CD4-positive, alpha-beta memory T cell (primary cell): ENCODE measurements at places on chromosomes 5 and 9. TPM values are rescaled to one million over a fixed set of nuclear protein-coding genes. Genes with fewer than 3 reads are reported as not detected.

The ADRA1B gene
- not detected for total RNA-seq

The HAPLN1 gene
- total RNA-seq, result not detected

The GPR21 gene
- total RNA-seq, result 1.0 TPM

The PCDHGA2 gene
- total RNA-seq, result 0.19 TPM

DNA sequence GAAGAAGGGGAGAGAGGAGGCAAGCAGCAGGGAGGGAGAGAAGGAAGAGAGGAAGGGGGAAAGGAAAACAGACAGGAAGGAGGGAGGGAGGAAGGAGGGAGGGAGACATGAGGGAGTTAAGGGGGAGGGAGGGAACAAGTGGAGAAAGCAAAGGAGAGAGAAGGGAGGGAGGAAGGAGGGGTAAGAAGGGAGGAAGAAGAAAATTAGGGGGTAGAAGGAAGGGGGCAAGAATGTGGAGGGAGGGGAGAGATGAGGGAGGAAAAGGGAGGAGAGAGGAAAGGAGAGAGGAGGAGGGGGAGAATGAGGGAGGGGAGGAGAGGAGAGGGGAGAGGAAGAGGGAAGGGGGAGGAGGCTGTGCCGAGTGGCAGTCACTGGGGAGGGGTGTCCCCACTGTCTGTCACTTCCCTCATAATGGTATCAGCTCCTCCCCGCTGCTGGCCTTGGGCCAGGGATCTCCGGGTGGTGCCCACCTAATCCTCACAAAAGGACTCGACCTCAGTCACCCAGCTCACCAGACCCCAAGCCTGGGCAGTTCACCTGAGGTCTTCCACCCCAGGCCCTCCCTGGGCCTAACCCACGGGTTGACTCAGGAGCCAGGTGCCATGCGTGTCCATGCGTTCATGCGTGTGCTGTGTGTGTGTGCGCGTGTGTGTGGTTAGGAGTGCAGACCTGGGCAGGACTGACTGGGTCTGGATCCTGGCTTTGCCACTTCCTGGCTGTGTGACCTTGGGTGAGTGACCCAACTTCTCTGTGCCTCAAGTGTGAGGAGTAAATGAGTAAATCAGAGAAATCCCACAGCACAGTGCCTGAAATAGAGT lies 18.1 kb downstream of the C9orf50 start:
- no peak for DNase-seq

DNA sequence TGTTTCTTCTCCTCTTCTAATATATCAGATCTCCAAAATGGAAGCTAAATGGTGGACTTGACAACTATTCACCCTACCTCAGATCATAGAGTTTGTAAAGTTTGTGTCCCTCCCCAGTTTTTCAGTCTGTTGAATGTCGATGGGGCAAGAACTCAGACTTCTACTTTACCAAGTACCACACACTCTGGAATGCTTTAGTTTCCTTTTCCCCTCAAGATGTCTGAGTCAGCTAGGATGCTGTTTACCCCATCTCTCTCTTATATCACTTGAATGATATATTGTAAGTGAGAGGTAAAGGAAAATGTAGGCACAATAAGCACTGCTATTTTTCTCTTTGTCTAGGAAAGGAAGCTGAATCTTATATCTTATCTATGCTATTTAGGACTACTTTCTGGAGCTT lies 25.9 kb upstream of the TAL2 start:
- DNase-seq, result no peak

DNA sequence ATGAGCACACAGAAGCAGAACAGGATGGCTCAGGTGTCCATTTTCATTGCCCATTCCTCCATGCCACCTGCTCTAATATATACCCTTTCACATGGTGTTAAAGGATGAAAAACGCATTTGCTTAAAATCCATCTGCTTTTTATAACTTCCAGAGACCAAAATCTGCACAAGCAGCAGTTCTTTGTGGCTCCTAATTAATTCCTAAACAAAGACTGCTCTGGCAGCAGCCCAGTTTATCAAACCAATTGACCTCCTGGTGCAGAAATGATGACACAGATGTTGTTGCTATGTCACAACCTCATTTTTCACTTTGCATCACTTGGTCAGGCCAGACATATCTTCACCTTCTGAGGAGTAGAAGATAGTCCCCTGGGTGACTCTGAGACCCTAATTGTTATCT lies 141.2 kb downstream of the ASTN2 start:
- DNase-seq, result no peak
